ENCODE measurements at places on chromosomes 2 and 18.

DNA sequence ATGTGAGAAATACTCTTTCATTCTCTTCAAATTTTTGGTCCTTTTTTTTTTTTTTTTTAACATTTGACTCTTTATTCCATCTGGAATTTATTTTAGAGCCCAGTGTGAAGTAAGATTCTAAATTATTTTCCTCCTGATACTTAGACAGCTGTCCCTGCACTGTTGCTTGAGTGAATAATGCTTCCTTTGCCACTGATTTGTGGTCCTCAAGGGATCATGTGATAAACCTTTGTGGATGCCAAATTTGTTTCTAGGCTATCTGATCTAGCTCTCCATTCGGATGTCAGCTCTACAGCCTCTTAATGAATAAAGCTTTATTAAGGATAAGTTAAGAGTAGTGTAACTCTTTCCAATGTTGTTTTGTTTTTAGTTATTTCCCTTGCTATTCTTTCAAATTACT is 142.3 kb downstream of the SMAD7 start:
- no peak for DNase-seq

GRCh38 chr2:18379870-18380269 is 180.6 kb downstream of the RDH14 start:
- no peak for DNase-seq

- DNase-seq = no peak
Observed at GRCh38 chr2:217753460-217754200, 249.2 kb downstream of the TNS1 start.

DNA sequence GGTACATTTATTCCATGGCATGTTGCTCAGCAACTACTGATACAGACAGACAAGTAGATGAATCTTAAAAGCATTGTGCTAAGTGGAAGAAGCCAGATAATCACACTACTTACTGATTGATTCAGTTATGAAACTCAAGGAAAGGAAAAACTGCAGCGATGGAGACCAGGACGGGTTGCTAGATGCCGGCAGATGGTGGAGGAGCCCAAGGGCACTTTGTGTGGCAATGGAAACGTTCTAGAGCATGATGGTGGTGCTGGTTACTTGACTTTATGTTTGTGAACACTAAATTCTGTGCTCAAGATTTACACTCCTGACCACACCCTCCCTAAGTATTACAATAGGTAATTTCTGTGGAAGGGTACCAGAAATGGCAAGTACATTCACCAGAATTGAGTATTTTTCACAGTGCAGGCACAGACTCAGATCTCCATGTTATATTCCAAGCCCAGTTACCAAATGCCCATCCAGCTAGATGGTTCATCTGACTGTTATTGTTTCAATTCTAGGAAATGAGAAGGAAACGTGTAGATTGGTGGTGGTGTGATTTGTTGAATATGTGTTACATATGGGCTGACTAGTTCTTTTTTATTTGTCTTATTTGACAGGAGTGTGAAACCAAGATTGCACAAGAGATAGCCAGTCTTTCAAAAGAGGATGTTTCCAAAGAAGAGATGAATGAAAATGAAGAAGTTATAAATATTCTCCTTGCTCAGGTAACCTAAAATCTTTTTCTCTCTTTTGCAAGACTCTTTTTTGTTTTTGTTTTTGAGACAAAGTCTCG is 55.1 kb downstream of the RALBP1 start:
- no peak for DNase-seq

DNA sequence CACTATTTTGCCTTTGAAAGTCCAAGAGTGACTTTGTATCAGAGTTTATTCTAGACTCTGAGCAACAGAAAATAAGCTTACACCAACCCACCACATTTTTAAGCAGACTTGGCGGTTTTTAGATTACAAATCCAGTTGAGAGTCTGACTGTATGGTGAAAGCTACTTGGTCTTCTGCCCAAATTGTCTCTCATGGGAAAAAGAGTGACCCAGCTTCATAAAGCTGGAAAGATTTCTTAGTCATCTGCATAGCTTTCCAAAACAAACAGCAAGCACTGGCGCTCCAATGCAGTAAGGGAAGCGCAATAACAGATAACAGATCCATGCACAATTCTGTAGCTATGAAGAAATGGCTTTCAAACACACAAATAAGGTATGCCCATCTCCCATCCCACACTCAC is 7.1 kb downstream of the DSG1 start:
- DNase-seq = no peak

- DNase-seq = peak; percentile 40
Observed at GRCh38 chr2:169361706-169362117, 622 bp downstream of the LRP2 start.

Measured in C1 segment of cervical spinal cord (tissue), 14 donors.